ENCODE measurements at places on chromosomes 6 and 20.

- no peak for DNase-seq
These were observed 31.7 kb upstream of the VEGFA start for GRCh38 chr6:43738267-43738676.

DNA sequence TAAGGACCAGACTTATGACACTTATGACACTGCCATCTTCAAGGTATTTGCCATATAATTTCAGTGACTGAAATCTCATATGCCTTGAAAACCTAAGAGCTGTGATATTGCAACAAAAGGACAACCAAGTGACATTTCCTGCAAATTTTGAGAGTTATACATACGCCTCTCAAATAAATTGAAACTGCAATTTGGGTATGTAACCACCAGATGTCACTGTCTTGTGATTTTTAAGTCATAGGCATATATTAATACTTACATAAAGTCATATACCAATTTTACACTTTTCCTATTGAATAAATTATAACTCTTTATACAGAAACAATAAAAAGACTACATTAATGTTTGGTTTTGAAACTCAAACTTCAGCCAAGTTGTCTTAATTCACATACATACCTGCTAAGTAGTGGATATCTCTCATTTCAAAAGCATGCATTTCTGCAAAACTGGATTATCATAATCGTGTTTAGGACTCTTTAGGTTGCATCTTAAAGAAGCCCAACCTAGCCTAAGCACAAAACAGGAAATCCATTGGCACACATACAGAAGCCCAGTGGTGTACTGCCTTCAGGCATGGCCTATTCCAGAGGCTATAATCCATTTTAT, 180.2 kb downstream of the PACRG start:
- no peak for DNase-seq

- DNase-seq: no peak
These were observed 374.4 kb downstream of the UTRN start for GRCh38 chr6:144659202-144660182.

DNA sequence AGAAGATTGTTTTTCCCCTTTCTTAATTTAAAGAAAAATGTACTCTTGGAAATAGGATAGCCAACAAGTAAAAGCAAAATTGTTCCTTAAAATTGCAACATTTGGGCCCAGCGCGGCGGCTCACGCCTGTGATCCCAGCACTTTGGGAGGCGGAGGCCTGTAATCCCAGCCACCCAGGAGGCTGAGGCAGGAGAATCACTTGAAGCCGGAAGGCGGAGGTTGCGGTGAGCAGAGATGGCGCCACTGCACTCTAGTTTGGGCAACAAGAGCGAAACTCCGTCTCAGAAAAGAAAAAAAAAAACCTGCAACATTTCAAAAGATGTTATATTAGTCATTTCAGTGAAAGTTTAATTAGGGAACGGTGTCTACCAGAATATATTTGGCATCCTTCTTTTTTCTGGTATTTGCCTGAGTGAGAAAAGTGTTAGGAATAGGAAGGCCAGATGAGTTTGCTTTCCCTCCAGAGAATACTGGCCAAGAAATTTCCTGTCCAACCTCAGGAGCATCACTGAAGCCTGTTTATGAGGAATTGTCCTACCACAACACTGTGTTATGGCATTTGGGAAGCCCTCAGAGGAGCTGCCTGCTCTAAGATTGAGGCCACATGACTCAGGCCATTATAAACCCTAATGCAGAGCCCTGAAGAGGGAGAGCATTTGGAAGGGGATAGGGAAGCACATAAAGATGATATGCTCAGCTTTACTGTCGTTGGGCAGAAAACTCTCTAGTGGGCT, 1.2 kb upstream of the GJA1 start:
- no peak for DNase-seq

GRCh38 chr20:14966808-14967207, 629.4 kb upstream of the FLRT3 start:
- no peak for DNase-seq

GRCh38 chr20:58688840-58689239, 3.8 kb upstream of the NPEPL1 start:
- no peak for DNase-seq

DNA sequence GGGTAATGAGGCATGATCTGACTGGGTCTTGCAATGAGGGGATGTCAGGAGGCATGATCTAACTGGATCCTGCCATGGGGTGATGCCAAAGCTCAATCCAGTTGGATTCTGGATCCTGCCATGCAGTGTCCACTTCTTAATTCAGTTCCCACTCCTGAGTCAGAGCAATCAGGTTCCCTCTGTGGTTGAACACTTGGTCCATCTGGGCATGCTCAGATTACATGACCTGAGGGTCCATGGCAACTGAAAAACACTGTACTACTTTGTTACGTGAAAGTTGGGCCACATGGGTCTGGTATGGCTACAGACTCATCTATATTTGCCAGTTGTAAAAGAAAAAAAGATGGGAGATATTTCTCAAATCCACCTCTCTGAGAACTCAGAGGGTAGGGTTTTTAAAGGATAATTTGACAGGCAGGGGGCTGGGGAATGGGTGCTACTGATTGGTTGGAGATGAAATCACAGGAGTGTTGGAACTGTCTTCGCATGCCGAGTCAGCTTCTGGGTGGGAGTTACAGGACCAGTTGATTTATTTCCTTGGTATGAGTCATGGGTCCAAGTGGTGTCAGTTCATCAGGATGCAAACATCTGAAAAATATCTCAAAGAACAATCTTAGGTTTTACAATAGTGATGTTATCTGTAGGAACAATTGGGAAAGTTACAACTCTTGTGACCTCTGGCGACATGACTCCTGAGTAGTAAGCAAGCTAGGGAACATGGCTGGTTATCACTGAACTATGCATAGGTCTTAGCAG, 21.6 kb downstream of the C6orf163 start:
- no peak for DNase-seq

DNA sequence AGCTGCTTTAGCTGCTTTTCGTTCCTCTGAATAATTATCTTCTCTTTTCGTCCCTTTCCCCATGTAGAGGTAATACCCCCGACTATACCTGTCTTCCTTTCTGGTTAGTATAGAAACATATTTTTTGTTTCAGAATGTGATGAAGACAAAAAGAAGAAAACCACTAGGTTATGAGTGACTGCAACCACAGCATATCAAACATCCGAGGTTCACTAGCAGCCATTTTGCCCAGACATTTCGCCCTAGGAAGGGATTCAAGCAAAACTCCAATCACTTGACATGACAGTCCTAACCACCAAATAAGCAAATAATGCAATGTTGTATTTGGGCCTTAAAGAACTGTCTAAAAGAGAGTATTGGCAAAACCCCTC, 9.4 kb downstream of the SNX5 start:
- no peak for DNase-seq

- no peak for DNase-seq
These were observed 628.0 kb upstream of the ID4 start for GRCh38 chr6:19209202-19209601.

DNA sequence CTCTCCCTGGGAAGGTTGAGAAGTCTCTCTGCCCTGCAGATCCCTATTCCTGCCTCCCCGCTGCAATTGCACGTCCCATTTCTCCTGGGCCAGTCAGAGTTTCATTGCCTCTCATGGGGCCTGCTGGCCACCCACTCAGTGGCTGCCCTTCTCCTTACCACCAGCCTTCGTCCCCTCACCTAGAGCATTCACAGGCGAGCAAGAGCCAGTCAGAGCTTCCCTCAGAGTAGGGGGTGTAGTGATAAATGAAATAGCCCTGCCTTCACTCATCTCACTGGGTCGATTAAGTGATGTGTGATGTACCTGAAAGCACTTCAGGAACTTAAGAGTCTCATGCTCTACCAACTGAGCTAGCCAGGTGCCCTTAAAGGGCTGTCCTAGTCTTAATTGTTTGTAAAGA, 52.0 kb upstream of the FANCE start:
- DNase-seq: no peak

DNA sequence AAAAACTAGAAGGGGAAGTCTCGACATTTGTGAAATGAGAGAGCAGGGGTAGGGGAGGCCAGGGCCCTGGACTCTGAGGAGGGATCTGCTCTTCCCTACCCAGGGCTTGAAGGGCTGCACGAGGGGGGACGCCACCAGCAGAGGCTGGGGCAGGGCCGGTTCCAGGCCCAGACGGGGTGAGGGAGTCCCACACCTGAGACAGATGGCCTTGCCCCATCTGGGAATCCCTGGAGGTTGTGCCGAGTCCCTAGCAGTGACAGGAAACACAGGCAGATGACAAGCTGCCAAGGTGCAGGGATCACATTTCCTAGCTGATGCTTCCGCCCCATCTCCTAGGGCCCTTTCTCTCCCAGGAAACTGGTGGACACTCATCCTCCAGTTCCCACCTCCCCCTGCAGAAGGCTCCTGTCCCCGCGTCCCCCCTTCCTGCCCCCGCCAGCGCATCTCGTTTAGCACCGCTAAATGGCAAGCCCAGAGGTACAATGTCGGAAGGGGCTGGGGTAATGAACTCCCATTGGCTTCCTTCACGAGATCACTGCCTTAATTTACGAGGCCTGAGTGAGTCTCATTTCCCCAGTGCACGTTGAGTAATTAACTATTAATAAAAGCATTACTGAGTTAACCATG, 35.2 kb upstream of the CDH22 start:
- no peak for DNase-seq

DNA sequence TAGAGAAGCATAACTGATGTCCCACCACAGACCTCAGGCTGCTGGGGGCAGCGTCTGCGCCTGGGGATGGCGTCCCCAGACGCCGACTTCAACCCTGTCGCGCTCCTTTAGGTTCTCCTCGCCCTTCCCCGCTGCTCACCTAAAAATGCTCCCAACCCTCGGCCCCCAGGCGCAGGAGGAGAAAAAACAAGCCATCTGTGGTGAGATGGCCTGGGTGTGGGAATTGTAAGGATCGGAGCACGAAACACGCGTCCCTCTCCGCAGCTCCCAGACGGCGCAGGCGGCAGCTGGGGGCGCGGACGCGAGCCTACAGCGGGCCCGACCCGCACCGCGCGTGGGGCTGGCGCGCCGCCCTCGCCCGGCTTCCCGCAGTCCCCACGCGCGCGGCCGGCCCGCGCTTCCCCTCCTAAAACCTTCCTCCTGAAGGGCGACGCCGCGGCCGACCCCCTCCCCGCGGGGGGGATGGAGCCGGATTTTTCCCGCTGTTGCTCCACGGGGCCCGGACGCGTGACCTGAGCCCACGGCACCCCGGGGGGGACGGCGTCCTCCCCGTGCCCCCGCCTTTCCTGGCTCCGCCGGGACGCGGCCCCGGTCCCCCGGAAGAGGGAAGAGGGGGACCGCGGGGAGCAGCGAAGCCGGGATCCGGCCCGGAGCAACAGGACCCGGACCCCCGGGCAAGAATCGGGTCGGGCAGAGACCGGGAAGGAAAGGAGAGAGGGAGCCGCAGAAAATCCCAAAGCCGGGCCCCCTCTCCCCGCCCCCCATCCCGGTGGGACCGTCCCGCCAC, 611 bp downstream of the EPB41L2 start:
- DNase-seq: peak; percentile 56

DNA sequence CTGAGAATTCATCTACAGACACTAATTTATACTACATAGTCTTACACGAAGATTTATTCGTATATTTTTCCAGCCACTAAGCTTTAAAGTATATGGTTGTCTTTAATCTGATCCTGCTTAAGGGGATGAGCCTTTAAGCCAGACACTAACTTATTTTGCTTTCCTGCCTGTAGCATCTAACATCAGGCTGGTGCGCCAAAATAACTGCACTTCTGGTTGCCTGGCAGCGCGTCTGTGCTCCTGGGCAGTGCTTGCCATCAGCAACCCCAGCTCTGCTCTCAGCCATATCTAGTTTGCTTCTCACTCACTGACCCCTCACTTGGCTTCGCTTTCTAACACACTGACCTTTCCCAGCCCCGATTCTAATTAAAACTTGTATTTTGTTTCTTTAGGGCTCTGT, 21.8 kb downstream of the HMGCLL1 start:
- no peak for DNase-seq

GRCh38 chr6:42450477-42451332, 1.0 kb downstream of the TRERF1 start:
- DNase-seq: peak; percentile 36

GRCh38 chr6:71333697-71334096, 45.1 kb downstream of the OGFRL1 start:
- DNase-seq: peak; percentile 73

DNA sequence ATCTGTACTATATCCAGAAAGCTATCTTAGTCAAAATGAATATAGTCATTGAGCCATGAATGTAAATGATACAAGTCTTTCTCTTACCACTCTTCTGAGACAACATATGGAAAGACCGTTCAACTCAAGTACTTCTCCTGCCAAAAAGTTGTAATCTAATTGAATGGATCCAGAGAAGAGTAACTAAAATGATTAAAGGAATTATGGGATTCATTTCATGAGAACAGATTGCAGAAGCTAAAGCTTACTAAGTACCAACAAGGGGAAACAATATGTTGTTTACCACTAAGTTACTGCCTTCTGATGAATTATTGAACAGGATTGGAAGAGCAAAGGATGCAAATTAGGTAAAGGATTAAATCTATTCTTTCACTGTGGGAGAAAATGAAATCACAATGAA, 2.0 kb upstream of the LGSN start:
- no peak for DNase-seq

DNA sequence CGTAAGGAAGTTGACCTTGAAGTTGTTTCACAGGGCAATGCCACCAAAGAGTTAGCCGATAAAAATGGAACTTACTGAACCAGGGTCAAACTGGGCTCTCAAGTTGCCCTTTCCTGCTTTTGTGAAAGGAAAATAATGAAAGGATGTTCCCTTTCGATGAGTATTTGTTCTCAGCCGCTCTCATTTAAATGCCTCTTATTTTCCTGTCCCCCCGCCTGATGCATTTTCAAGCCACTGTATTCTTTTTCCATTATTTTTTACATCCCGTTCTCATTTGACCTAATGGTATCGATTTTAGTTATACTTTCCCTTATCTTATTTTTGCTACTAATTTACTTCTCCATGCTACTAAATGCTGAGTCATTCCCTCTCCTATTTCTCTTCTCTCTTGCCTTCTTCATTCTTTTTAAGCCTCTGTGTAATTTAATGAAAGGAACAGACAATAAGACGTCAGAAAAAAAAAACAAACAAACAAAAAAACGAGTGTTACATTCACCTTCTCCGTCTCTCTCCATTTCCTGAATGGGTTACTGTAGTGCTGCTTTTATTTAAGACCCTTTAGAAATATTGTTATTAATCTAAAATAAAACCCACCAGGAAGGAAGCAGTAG, 655 bp upstream of the NDUFAF4 start:
- no peak for DNase-seq

GRCh38 chr6:153790048-153790447, 249.0 kb upstream of the OPRM1 start:
- no peak for DNase-seq

DNA sequence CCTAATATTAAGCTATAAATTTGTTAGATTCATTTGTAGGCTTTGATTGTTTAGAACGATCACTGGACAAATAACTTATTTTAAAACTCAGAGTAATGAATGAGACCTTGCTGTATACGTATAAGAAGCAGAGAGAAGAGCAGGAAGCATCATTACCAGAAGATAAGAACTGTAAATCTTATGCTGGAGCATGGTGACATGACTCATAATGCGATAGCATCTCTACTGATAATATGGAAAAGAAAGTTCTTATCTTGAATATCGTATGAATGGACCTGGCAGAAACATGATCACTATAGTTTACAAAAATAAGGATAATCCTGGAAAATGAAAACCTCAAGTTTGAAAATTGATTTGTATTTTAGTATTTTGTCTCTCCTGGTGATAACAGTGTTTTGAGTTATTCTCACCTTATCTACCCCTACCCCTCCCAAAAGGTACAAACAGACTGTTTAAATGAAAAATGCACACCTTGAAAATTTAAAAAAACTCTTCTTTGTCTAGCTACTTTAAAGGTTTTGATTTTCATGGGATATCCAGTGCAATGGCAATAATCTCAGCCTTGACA, 2.0 kb upstream of the ZSCAN26 start:
- DNase-seq: no peak
